ENCODE measurements at places on chromosomes 11 and 22.

DNA sequence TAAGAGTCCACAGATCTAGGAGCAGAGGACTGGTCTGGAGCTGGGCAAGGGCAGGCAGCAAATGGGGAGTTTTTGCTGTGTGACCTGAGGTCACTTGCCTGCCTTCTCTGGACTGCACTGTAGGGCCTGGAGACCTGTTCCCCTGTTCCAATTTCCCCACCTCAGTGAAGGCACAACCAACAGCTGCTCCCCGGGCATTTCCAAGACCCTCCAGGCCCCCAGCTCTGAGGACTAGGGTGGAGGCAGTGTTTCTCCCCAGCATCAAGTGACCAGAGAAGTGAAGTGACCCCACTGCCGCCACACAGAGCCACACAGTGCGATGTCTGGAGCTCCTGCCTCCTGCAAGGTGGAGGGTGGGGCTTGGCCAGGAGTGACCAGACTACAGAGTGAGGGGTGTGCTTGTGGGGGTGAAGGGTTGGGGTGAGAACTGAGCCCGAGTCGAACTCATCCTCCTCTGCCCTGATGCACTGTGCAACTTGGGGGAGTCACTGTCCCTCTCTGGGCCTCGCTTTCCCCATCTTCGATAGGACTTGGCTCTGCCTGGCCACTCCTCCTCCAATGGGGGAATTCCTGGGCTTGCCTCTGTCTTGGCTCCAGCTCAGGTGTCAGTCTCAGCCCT lies 21.6 kb downstream of the P2RY2 start:
- no peak for DNase-seq

GRCh38 chr11:58003036-58003435 lies 20.6 kb upstream of the OR9Q1 start:
- no peak for DNase-seq

GRCh38 chr22:37259540-37260029 lies 15.5 kb upstream of the RAC2 start:
- DNase-seq, result no peak

DNA sequence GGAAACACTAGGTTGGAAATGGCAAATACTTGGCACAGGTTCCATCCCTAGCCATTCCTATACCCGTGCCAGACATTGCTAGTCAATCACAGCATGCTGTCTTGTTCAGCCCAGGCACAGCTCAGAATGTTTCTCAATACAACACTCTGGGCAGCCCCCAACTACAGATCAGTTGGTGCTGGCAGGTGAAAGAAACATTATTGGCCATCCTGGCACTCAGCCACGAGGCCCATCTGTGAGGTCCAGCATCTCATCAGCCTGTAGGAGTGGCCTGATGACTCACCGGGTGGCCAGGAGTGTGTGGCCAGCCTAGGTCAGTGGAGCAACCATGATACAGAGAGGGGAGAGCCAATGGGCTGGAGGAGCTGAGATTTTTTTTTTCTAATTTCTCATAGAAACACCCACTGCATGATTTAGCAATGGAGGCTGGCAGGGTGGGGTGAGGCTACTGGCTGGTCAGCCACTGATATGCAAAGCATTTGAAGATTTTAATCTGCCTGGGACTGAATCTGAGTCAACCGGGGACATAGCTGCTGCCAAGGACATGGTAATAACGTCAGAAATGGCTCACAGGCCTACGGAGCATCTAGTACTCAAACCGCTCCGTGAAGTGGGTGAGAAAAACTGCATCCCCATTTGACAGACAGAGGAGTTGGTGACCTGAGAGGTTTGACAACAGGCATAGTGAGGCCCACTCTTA lies 5.4 kb downstream of the MYO18B start:
- DNase-seq, result no peak

DNA sequence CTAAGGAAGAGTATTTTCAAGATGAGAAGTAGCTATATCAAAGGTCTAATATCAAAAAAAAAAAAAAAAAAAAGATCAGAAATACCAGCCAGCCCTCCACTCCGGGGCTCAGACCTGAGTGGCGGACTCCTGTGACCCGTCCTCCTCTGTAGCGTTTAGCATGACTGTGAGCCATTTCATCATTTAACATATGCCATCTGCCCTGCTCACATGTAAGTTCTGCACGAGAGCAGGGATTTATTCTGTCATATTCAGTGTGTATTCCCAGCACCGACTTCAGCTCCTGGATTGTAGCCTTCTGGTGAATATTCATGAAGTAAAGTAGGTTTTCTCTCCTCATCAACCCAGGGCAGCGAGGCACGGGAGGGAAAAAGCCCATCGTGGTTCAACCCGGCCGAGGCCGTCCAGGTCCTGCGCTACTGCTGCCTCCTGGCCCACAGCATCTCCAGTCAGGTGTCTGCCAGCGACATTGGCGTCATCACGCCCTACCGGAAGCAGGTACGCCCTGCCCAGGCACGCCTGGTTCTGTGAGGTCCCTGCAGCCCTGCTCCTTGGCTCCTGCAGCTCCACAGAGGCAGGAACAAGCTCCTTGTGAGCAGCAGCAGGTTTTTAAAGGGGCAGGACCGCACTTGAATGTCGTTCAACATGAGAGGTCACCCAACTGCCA lies 12.7 kb upstream of the PANX2 start:
- no peak for DNase-seq

- no peak for DNase-seq
Observed at GRCh38 chr11:47524291-47524874, 28.5 kb downstream of the CELF1 start.

GRCh38 chr22:17162731-17163130 lies 3.7 kb upstream of the HDHD5 start:
- DNase-seq, result no peak

- DNase-seq, result no peak
Observed at GRCh38 chr22:46770726-46771125, 8.3 kb downstream of the TBC1D22A start.

GRCh38 chr11:1542267-1542666 lies 29.8 kb downstream of the DUSP8 start:
- no peak for DNase-seq

GRCh38 chr22:23834793-23835483 lies 3.9 kb downstream of the DERL3 start:
- no peak for DNase-seq

DNA sequence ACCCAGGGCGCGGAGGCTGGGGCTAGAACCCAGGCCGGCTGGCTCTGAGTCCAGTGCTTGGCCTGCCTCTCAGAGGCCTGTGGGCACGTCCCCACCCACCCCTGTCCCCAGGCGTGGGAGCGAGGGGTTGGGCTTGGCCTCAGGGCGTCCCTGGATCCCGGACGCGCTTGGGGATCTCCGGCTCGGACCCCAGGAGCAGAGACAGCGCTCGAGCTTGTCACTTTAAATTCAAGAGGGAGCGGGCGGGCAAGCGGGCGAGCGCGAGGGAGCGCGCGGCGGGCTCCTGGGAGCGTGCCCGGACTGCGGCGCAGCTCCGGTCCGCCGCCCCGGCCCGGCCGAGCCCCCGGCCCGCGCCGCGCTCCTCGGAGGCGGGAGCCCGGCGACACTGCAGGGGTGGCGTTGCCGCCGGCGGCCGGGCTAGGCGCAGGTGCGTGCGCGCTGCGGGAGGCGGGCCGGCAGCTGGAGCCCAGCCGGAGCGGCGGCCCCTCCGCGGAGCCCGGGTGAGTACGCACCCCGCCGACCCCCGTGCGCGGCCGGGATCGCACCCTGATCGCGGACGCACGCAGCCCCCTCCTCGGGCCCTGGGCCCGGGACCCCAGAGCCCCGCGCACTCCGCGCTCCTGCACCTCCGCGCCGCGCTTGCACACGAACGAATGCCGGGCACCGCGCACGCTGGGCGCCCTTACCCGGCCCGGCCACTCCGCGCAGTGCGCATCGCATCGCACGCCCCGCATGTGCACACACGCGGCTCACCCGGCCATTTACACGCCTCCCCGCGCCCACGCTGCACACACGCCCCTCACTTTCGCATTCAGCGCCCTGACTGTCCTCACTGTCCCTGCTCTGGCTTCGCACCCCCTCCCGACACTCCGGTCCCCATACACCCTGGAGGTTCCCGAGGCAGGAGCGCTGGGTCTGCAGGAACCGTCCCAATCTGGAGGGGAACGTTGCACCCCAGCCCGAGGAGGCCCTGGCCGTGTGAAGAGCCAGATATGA lies at the start of gene SYT12:
Gene SYT12 (plus strand): TSS at position 174 of the 996 bp plus-strand sequence. CDS start 7,011 bp downstream, outside the sequence.
- DNase-seq, result no peak

DNA sequence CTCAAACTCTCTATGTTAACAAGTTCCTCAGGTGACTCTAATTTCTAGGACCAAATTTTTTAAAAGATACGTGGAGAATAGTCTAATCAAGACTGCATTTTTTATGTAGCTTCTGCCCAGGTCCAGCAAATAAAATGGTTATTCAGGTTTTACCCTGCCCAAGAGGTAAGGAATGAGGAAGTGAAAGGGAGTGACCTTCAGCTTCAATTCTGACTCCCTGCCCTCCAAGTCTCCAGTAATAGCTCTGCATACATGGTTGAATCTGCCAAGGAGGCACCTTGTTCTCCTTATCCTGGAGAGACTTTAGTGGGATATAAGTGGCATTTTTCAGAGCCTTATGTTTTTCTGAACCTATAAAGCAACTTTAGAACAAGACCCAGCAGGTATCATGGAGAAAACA lies 15.5 kb downstream of the MUC15 start:
- no peak for DNase-seq

DNA sequence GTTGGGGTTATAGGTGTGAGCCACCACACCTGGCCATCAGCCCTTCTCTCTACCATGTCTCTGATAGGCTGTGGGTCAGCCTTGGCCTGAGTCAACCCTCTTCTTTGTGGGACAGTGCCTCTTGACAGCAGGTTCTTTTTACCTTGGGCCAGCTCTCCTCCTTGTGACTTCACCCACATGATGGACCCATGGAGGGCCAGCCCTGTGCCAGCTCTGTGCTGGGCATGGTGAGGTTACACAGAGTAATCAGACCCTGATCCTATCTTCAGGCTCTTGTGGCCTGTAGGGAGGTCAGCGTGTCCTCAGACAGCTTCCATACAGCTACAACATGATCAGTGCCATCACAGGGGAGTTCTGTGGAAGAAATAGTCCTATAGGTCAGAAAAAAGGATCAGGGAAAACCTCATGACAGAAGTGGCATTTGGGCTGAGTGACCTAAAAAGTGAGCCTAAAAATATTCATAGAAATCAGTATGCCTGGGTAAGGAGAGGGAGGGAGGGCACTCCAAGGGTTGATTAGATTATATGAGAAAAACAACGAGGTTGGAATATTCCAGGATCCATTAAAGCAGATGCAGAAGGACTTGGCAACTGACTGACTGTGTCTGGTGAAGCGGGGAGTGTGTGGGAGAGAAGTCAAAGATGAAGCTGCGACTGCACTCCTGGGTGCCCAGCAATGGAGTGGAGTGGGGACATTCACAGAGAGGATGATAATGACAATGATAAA lies 17.1 kb downstream of the OTOG start:
- no peak for DNase-seq
